ENCODE measurements at places on chromosomes 2 and 18.

DNA sequence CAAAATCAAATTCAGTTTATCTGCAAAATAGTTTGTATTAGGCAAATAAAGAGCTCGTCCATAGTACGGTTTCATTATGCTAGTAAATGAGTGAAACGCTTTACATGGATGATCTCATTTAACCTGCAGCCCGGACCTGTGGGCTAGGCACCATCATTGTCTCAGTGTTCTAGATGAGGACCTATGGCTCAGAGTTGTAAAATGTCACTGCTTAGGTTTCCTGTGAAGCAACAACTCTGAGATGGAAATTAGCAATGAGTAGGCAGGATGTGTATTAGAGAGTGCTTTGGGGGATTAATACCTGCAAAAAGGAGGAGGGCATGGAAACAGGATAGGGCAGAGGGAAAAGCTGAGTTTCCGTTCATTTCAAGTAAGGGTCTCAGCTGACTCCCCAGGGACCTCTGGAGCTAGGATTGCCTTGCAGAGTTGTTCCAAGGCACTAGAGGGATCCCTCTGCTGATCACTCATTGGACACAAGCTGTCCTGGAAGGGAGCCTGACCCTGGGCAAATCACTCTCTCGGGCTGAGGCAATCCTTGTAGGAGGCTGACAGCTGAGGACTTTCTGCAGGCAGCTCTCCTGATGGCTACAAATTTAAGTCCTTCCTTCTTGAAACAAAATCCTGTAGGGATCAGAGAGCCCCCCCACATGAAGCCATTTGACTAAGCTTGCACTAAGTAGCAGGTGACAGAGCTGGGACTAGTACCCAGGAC is 58.8 kb upstream of the SIX2 start:
- DNase-seq: no peak

- DNase-seq: no peak
These were observed 15.4 kb upstream of the FARP2 start for GRCh38 chr2:241340631-241341163.

- no peak for DNase-seq
These were observed 26.3 kb downstream of the SP3 start for GRCh38 chr2:173938700-173939384.

GRCh38 chr18:31649978-31650719 is 34.2 kb downstream of the B4GALT6 start:
- DNase-seq: no peak

DNA sequence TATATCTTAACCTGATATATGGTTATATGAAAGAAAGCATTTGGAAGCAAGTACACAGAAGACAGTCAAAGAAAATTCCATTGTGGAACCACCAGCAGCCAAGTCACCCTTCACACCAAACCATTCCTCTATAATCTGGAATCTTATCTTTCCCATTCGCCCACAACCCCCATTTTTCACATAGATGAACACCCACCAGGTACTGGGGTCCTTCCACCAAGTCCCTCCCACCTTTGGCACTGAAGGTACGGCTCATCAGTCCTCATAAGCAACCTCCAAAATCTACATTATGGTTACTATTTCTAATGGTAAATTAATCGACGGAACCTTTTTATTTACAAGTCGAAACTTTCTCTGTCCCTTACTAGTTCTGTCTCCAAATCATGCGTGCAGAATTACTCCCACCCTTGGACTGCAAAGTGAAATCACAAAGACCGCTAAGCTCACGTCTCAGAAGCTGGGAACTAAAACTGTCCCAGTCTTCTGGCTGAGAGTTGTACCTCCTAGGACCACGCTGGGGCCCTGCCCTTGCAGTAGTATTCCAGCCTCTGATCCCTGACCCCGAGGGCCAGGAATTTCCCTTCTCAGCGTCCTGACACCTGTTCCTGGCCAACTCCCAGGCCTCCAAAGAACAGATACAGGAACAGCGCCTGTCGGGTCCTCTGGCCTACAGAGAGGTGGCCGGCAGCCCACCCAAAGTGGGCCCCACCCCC is 702 bp downstream of the OLA1 start:
- DNase-seq: no peak

- no peak for DNase-seq
These were observed 41.7 kb upstream of the RND3 start for GRCh38 chr2:150528861-150529801.

- no peak for DNase-seq
These were observed 26.1 kb downstream of the CDC42EP3 start for GRCh38 chr2:37645362-37645761.

- no peak for DNase-seq
These were observed 385.7 kb downstream of the HRH4 start for GRCh38 chr18:24846138-24846537.

DNA sequence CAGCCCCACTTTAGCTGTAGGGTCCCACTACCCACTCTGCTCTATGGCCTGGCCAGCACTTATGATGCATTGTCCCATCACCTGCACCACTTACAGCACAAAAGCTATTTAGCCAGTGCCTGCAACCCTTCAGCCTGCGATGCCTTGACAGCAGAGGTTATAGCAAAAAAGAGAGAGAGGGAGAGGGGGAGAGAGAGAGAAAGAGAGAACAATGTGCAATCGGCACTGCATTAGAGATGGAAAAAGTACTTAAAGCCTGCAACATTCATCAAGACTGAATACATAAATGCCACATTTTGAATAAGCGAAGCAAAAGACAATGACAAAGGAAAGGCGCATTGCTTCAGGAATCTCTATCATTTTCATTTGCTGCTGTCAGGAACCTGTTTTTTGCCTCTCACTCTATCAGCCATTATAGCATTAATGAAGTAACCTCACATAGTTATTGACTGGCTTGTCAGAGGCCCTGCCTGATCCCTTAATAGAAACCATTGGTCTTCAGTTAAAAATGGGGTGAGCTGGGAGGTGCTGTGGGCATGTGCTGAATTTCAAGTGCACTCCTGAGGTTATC is 833.1 kb downstream of the BCL11A start:
- DNase-seq: no peak

DNA sequence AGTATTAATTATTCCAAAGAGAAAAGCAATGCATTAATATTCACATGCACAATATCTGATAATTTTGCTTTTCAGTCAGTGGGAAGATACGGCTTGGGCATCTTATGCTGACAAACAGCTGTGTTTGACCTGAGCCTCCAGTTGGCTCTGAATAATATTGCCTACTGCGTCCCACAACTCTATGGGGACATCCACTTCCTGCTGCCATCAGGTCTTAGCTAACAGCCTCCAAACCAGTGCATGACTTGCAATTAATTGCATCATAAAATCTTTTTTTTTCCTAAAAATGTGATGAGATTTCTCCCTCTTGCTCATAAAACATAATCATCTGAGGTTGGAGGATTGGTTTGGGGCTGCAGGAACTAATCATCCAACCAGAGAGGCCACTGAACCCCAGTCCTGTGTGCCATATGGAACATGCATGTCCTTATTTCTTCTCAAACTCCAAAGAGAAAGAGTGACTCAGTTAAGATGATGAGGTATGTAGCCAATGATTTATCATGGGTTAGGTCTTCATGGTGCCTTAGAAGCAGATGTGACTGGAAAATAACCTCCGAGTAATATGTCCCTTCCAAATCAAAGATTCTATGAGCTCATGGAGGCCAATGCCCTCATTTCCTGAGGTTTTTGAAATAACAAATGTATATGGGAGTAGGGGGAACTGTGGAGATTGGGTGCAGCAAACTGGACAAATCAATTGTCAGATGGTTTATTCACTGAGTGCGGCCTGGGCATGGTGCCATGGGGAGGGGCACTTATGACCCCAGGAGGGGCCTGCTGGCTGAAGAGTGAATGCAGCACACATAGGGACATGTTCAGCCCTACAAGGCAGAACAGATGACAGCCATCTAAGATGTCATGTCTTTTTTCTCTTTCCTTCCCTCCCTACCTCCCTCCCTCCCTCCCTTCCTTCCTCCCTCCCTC is 39.4 kb downstream of the EDAR start:
- no peak for DNase-seq

DNA sequence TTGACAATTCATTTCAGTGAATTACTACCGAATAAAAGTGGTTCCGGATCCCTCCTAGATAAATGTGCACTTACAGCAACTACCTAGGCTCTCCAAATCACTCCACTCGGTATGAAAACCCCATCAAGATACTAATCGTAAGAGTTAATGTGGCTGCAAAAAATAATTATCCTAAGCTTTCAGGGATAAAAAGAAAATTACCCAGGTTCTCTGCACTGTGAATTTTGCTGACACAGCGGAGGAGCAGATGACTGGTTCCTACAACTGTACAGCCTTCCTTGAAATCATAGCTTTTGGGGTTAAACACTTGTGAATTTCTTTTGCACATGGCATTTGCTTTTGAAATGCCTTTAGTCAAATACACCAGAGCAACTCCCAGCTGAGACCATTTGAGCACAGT is 104.7 kb downstream of the CD226 start:
- DNase-seq: no peak

DNA sequence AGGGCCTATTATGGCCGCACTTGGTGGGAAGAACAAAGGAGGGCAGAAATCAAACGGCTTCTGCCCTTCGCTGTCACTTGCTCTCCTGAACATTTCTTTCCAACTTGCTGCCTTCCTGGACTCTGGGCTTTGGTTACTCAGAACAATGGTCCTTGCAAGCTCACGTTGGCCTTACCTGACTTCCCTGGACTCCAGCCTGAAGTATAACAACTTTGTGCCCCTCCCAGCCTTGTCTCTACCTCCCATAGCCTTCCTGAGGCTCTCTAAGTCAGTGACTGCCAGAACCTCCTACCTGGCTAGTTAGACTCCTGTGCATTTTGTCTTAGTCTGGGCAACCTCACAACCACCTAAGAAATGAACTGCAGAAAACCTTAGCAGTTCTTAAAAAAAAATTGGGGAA is 30.2 kb upstream of the ITPRID2 start:
- DNase-seq: no peak
